ENCODE measurements at places on chromosomes 4 and X. TPM values are rescaled to one million over a fixed set of nuclear protein-coding genes. Genes with fewer than 3 reads are reported as not detected.

The SSX4 gene
- not detected for polyA plus RNA-seq

The FAM47A gene
- polyA plus RNA-seq: not detected

The CT45A3 gene
- not detected for polyA plus RNA-seq

The PAGE2 gene
- not detected for polyA plus RNA-seq

The ADH1B gene
- polyA plus RNA-seq: 30.0 TPM
